ENCODE measurements at places on chromosomes 11 and 22.
A peak's percentile ranks its signal among the peaks of the same experiment; 100 is the strongest.

GRCh38 chr11:120854988-120855387, 168.9 kb upstream of the TBCEL start:
- DNase-seq: no peak

GRCh38 chr11:84724256-84724655, 902.9 kb downstream of the DLG2 start:
- no peak for DNase-seq

- DNase-seq: no peak
These were observed 349.8 kb upstream of the PITPNB start for GRCh38 chr22:28268850-28269249.

DNA sequence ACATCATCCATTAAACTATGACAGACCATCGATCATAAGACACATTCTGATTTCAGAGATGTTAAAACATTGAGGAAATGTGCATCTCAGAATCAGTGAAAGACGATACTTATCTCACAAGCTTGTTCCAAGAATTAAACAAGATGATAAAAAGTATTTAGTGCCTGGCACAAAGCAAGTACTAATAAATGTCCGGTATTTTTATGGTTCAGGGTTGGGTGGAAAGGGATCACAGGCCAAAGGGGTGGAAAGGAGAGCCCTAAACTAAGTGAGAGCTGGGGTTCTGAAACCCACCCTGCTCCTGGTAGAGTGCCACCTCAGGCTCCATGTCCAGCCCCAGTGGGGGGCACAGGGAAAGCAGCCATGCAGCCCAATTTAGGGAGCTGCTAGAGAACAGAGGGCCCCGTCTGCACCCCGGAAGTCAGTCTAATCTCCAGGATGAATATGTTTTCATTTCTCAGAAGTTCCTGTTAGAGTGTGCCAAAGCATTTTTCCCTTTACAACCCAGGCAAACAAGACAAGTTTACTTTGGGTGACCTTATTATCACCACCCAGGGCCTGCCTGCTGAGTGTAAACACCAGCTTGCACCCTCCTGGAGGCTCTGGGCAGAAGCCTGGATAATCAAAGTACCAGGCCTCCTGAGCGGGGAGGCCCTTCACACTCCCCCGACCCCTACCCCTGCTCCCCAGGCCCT, 3.8 kb upstream of the CREB3L1 start:
- DNase-seq: no peak

DNA sequence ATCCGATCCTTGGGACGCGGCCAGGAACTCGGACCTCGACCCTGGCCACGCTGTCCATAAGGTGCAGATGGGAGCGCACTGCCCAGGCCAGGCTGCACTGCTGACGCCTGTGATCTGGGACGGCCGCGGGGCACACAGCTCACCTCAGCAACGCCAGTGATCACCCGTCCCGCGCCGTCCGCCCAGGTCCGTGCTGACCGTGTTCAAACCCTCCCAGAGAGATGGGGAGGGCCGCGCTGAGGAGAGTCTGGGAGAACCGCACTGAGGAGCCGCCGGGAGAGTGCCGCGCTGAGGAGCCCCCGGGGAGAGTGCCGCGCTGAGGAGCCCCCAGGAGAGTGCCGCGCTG, 636 bp downstream of the KCNQ1OT1 start:
- DNase-seq: no peak

DNA sequence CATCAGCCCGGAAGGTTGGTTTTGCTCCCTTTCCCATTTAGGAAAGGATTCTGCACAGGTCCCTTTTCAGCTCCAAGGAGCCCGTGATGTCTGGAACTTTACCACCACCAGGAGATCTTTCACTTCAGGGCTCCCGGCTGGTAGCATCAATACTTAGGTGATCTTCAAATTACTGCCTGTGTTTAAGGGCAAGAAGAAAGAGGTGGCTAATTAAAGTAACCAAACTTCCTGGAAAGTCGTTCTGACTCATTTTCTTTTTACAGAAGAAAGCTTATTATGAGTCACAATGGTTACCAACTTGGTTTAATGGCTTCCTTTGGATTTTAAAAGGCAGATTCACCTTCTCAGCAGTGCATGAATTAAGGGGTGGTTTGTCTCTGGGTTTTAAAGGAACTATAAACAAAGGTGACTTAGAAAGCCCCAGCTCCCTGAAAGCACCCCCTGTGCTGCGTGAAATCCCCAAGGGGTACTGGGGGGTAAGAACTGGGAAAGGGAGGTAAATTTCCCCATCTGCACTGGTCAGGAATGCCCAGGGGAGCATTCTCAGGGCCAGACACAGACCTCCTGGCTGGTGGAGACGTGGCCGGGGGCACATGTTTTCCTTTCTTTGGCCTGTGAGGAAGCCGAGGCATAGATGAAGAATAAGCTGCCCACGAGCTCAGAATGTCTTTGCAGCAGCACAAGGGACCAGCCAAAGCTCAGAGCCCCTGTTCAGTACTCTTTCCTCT, 8.8 kb downstream of the POU2F3 start:
- no peak for DNase-seq

DNA sequence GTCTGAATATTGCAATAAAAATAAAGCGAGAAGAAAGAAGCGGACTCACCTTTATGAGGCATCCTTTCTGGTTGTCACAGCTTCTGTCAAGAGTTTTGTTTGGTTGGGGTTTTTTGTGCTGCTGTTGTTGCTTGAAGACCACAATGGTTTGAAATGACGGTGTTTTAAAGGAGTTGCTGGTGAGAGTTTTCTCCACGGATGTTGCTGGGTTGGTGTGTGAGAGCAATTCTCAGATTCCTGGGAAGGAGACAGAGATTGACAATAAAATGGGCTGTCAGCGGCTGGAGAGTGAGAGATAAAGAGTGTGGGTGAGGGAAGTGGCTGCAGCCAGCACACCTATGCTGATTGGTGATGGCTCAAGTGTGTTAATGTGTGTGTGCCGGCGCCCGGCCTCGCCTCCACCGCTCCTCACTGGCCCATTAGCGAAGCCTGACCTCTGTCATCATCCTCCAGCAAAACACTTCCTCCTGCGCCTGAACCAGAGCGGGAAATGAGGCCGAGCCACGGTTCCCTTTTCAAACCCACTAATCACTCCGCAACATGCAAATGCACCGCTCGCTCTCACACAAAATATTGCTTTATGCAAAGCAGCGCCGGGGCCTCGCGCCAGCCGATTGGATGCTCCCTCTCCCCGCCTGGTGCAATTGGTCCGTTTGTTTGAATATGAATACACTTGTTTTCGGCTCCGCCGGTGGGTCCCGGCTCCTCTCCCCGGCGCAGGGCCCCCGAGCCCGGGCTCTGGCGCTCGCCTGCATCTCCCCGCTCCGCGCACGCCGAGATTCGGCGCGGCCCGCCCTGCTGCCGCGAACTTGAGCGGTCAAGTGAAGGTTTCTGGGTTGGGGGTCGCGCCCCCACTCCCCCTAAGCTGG, at the start of gene PAX6:
Gene PAX6, minus strand, starts transcription at position 544 of the 869 bp plus-strand sequence. CDS start 4,911 bp downstream, outside the sequence.
- no peak for DNase-seq

DNA sequence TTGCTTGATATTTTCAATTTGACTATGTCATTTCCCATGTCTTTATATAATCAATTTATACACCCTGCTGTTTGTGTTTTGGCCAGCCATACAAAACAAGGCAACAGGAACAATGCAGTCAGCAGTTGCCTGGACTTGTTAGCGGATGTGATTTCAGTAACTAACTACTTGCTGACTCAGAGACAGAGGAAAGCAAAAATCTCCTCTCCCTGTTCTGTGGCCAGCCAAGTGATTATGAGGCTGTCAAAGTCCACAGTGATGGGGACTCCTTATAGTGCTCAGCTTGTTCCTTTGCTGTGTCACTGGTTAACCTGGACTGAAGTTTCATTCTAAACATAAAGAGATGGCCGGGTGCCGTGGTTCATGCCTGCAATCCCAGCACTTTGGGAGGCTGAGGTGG, 32.6 kb upstream of the APLP2 start:
- no peak for DNase-seq

DNA sequence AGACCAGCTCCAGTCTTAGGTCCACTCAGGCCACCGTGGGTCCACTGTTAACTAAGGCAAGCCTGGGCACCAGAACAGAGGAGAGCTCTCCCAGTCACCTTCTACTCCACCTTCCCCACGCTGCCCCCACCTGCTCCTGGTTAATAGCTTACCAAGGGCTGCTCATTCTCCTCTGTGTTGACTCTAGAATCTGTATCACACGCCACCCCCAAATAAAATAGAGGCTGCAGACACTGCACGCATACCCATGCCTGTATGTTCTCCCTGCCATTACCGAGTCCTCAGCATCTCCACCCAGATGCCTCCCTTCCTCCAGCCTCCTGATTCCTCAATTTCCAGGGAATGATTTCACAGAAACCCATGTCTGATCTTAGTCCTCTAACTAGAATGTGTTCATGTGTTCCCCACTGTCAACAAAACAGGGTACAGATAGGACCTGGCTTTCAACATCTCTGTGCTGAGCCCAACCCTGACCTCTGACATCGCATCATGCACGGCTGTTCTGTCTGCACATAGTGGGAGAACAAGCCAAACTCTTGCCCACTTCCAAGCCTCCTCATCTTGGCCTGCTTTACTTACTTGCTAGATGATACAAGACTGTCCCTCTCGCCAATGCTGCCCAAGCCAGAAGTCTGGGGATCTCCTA, 49.8 kb downstream of the SMCO4 start:
- DNase-seq: no peak

GRCh38 chr11:76670485-76671236, at the start of gene LRRC32:
Gene LRRC32 (minus strand): TSS chr11:76670747. CDS start chr11:76665954, 4,793 bp downstream.
- no peak for DNase-seq

DNA sequence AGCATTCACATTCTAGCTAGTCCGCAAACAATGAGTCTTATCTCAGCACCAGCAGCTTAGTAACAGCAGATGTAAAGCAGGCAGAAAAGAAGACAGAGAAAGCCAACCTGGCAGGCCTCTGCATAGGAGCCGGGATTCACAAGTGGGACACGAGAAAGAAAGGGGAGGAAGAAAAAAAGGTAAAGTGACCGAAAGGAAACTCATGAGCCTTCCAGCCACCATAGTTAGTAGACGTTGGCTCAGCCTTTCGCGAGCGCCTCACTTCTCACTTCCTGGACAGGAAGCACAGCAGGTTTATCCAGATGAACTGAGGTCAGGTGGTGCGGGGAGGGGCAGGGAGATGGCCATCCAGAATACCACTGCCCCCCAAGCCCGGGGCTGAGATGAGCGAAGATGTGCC, 19.7 kb upstream of the KAT5 start:
- DNase-seq: no peak

- no peak for DNase-seq
These were observed 46.5 kb downstream of the MYO7A start for GRCh38 chr11:77174559-77174958.

GRCh38 chr11:113555071-113555619, 79.9 kb upstream of the DRD2 start:
- no peak for DNase-seq

DNA sequence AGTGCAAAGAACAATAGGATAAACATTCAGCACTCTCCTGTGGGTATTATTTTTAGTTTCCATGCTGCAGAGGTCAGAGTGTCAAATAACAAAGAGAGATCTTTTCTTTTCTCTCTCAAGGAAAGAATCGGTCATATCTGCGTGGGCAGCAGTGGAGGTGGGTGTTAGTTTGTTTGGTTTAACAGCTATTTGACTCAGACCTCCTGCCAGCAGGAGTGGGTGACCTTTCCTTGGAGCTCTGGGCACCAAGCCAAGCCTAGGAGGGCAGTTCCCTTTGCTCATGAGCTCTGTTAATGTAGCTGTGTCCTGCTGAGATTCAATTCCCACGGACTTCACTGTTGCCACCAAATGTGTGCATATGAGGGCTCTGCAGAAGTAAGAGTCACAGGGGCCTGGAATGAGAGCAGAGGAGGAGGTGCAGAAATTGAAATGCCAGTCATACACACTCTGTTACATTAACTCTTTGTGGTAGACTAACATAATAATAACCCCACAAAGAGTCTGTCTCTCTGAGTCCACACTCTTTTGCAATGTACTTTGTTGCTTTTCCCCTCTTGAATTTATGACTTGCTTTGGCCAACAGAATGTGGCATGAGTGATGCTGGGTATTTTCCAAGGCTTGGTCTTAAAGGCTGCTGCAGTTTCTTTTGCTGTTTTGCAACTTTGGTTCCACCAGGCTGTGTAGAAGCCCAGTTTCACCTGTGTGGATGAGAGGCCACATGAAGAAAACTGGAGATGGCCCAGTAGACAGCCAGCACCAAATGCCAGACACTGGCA, 76.0 kb upstream of the GRK3 start:
- peak; percentile 9 for DNase-seq

DNA sequence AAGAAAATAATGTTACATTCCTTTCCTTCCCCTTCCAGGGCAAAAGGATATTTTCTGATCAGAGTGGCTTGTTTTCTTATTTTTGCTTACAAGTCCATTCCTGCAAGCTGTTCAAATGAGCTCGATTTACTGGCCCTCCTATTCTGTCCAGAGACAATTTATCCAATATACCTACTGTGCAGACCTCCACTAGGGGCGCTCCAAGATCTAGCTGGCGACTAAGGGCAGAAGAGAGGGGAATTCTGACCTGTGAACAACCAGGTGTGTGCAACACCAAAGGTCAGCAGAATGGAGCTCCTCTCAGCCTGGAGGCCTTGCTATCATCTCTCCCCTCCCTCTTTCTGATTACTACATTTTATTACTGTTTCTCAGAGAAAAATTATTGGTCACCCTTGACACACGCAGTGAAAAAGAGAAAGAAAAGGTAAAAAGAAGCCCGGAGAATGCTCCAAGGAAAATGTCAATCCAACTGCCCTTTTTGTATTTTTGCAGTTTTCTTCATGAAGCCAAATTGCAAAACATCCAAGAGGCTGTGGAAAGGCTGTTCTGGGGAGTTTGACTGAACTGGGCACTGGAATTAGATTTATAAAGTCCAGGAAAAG, 3.2 kb downstream of the SEZ6L start:
- DNase-seq: no peak

DNA sequence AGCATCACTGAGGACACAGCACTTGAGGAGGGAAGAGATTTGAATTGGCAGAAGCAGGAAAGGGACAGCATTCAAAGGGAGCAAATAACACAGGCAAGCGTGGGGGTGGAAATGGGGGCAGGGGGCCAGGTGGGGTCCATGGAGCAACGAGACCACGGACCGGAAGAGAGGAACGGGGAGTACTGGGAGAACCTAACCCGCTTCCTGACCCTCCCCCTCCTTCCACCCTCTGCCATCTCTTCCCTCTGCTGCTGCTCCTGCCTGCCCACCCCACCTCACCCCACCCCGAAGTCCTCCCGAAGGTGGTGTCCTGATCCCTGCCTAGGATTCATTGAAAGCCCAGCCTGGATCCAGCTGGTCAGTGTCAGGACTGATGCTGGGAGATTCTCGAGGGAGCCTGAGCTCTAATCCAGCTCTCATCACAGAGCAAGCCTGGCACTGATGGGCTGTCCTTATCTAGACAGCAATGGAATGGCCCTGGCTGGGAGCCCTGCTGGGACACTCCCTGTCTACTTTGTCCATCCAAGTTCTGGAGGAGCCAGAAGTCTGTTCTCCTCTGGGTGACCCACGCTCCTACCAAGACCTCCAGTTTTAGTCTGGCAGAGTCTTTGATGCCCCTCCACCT, 105.0 kb downstream of the TRIM29 start:
- DNase-seq: no peak
